CD8-positive, alpha-beta memory T cell (primary cell): ENCODE measurements at places on chromosomes 13 and 19.

GRCh38 chr19:57031106-57031505 lies 88.7 kb upstream of the USP29 start:
- no peak for DNase-seq

GRCh38 chr19:33797802-33798671 lies 1.4 kb downstream of the KCTD15 start:
- DNase-seq, result no peak

DNA sequence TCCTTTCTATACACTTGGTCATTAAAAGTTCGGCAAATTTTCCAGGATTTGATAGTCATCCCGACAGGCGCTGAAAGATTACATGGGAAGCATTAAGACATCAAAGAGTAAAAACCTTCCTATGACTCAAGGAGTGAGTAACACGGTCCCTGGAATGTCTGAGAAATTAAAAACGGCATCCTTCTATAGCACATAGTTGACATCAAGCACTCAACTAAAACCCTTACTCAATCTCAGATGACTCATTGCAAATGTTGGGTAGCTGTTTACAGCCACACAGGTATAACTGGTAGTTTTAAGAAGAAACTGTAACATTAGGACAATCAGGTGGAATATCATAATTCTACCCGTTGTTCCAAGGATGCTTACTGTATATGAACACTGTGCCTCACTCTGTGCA lies 6.4 kb upstream of the LGALS13 start:
- DNase-seq, result no peak

DNA sequence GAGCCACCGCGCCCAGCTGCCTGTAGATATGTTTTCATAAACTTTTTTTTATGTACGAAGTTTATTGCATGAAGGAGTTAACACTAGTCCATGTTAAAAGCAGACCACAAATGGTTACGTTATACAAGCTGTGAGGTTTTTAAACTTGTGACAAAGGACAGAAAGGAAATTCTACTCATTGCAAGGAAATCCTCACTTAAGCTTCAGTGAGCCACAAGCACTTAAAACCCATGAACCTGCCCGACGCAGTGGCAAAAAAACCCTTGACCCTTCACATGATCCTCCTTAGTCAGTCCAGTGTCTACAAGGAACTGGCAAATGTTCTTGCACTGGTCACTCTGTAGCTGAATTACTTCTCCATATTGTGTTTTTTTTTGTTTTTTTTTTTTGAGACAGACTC lies 4.2 kb downstream of the MPND start:
- no peak for DNase-seq

DNA sequence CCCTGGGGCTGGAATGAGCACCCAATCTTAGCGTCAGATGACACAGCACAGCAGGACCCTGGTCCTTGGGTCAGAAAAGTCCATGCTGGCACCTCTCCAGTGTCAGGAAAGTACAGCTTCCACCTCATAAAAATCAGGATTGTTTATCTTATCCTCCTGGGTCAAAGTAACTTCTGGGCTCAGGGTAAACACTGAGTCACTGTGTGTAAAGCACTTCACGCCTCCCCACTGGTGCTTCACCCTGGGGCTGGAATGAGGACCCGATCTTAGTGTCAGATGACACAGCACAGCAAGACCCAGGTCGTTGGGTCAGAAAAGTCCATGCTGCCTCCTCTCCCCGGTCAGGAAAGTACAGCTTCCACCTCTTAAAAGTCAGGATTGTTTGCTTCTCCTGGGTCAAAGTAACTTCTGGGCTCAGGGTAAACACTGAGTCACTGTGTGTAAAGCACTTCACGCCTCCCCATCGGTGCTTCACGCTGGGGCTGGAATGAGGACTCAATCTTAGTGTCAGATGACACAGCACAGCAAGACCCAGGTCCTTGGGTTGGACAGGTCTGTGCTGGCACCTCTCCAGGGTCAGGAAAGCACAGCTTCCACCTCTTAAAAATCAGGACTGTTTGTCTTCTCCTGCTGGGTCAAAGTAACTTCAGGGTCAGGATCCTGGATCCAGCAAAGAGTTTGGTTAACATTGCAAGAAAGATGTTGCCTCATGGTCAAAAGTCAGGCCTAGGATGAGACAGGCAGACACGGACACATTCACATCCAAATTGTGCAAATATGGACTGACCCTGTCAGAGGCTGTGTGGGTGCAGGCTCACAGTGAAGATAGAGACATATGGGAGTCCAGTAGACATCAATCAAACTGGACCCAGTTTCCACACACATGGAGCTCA lies 39.2 kb upstream of the CYP2A7 start:
- DNase-seq, result no peak

- no peak for DNase-seq
Observed at GRCh38 chr19:10126213-10126639, 6.5 kb upstream of the EIF3G start.

- DNase-seq, result no peak
Observed at GRCh38 chr13:20461481-20461859, 64.2 kb downstream of the CRYL1 start.

DNA sequence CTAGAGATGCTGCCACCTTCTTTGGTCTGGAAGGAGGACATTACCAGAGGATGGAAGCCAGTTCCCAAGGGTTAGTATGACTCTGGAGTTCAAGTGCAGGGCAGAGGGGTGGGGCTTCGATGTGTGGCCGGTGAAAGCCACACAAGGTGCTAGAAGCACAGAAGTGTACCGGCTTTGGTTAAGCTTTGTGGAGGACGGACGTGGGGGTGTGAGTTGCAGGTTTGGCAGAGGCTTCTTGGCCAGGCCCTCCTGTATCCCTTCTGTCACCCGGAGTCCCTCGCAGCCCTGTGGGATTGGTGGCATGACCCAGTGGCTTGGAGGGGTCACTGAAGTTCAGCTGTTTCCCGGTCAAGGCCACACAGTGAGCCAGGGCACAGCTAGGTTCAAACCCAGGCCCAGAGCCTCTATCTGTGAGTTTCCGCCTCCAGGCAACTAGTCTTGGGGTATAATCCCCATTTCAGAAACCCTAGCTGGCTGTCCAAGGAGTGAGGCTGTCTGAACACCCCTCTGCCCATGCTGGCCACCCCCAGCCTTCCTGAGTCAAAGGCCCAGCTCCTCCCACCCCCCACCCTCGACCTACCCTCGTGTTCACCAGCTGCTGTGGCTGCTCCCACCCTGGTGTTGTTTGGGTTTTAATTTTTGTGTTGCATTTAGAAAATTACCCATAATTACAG lies 4.6 kb upstream of the SSBP4 start:
- DNase-seq, result no peak

- DNase-seq, result no peak
Observed at GRCh38 chr13:109577191-109577700, 209.1 kb downstream of the IRS2 start.

- DNase-seq, result no peak
Observed at GRCh38 chr19:38815059-38816001, 2.6 kb upstream of the LGALS4 start.

- no peak for DNase-seq
Observed at GRCh38 chr19:36054733-36055686, at the start of gene WDR62. TSS of gene WDR62 (plus strand) at chr19:36054897. CDS start at chr19:36054972, 75 bp downstream.

GRCh38 chr13:113880651-113881611 lies 17.1 kb upstream of the GAS6 start:
- DNase-seq, result no peak

GRCh38 chr13:68714292-68714691 lies 1393.3 kb upstream of the ATXN8OS start:
- DNase-seq, result no peak

DNA sequence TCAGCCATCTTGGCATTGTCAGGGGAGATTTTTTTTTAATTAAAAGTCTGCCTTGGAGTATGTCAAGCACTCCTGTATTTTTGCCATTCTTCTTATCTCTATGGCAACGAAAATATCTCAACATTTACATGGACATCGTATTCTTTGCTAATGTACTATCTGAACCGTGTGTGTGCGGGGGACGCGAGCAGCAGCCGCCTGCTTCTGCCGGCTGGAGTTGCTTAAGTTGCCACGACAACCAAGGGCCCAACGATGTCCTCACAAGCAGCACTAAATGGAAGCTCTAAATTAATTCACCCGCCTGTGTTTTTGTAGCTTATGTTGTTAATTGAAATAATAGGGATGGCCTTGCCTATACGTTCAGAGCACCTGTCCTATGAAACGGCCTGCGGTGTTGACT lies 309.5 kb downstream of the TEX29 start:
- no peak for DNase-seq

GRCh38 chr19:21322528-21322927 lies 6.7 kb downstream of the ZNF708 start:
- DNase-seq, result no peak

DNA sequence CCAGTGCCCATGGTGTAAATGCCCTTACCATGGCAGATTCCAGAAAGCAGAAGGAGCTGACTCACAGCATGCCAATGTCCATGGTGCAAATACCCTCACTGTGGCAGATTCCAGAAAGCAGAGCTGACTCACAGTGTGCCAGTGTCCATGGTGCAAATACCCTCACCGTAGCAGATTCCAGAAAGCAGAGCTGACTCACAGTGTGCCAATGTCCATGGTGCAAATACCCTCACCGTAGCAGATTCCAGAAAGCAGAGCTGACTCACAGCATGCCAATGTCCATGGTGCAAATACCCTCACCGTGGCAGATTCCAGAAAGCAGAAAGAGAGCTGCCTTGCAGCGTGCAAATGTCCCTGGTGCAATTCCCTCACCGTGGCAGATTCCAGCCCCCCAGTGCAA lies 163.8 kb upstream of the SOX1 start:
- DNase-seq, result no peak

DNA sequence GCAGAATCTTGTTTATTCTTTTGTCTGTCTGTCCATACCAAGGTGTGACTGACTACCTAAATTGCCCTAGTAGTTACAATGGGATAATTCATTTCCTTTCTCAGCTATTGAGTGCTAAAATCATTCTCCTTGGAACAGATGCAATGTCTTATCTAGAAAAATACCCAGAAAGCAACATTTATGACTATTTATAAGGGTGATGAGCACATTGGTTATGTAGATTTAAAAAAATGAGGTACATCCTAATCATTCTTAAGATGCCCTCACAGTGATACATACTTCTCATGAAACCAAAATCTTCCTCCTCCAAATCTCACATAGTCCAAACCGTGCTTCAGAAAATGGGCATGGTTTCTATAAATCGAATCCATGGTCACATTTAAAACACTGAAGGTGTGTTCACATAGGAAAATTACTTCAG lies 11.6 kb upstream of the UBE2L5 start:
- DNase-seq, result no peak

GRCh38 chr13:26710166-26710565 lies 50.4 kb downstream of the GPR12 start:
- DNase-seq, result no peak

DNA sequence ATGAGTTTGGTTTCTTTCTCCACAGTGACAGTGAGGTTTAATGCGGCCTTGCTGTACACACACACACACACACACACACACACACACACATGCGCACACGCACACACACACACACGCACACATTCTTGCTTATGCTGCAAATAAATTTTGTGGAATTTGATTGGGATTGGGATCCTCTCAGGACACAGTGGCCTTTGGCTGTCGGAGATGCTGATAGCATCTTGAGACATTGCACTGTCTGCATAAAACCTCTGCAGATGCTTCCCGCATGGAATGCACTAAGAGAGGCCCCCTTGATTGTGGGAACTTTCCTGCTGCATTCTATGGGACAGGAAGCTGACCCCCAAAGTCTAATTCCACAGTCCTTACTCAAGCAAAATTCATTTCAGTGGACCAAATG lies 145.6 kb downstream of the FLT1 start:
- DNase-seq, result no peak

GRCh38 chr13:65497265-65497664 lies 1732.9 kb downstream of the PCDH9 start:
- no peak for DNase-seq

- no peak for DNase-seq
Observed at GRCh38 chr19:1400281-1401137, 833 bp downstream of the GAMT start.

DNA sequence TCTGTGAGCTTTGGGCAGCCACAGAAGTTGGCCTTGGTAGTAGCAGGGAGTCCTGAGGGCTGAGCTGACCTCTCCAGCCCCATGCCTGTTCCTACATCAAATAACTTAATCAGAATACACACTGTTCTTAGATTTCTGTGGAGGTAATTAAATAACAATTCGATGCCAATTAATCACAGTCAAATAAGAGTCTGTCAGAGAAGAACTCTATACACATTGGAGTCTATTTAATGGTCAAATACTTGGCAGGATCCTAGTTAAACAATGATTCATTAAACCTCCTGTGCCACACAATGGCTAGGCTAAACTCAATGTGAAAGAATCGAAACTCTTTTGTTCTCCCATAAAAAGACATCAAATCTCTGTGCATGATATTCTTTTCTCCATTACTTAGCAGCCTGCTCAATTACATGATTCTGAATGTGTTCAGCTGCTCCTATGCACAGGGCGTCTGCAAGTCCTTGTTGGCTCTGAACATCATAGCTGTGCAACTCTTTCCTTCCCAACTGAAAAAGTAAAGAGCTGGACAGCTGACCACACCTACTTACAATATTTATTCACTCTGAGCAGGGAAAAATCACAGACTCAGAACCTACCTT lies 173.1 kb downstream of the ABCC4 start:
- no peak for DNase-seq

DNA sequence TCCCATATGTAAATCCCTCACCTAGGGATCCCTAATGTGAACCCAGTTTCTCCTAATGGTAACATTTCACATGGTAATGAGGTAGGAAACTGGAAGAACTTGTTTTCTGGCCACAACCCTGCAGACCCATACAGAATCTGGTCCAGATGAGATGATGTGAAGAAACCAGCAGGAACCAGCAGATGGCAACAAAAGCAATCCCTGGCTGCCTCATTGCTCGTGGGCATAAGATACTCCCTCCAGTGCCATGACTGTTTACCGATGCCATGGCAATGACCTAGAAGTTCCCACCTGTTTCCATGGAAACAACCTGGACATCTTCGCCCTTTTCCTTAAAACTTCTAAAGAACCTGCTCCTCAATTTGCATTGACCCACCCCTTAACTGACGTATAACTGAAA lies 1.4 kb upstream of the CD209 start:
- no peak for DNase-seq

GRCh38 chr19:39328046-39328705 lies 7.5 kb upstream of the LRFN1 start:
- peak; percentile 78 for DNase-seq

GRCh38 chr19:50362656-50363424 lies 2.6 kb downstream of the NAPSA start:
- DNase-seq, result no peak

DNA sequence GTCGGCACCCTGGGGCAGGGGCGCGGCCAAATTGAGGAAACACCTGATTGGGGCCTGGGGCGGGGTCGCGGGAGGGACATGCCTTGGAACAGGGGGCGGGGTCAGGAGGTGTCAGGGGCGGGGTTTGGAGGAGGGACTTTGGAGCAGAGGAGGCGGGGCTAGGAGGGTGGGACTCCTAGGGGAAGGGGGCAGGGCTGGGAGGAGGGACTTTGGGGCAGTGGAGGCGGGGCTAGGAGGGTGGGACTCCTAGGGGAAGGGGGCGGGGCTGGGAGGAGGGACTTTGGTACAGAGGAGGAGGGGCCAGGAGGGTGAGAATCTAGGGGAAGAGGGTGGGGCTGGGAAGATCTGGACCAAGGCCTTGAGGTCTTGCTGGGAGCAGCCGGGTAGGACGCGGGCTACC lies 21.9 kb downstream of the GRIN2D start:
- peak; percentile 53 for DNase-seq
